ENCODE measurements at places on chromosomes 2 and 18. TPM values are rescaled to one million over a fixed set of nuclear protein-coding genes. Genes with fewer than 3 reads are reported as not detected.

Gene ITPRIPL1
- 1.4 TPM for total RNA-seq

Gene ASPRV1
- 0.55 TPM for total RNA-seq

DNA sequence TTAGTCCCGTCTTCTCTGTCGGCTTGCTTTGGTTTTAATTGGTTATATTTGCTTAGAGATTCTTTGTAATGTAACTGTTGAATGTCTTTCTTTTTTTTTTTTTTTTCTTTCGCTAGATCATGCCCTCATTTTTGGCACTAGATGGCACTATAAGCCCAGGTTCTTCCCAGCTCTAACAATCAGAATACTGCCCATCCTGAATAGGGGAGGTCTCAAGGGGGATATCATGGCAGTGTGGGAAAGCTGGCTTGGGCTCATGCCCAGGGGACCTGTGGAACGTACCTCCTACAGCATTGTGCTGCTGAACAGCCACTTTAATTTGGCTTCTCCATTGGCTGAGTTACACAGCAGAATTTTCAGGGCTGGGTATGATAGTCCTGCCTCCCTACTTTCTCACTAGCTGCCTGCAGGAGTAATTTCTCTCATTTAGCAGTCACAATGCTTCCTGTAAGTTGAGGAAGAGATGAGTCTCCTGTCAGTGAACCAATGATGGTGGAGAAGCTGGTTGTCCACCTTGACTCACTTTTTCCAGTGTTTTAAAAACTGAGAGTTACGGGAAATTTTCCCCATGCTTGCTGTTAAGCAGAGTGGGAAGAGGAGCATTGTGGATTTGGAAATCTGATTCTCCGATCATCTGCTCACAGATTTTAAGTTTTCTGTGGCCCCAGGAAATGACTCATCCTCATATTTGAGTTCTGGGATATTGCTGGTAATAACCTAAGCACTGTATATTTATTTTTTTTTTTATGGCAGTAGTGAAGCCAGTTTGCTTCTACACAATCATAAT, 47.2 kb downstream of the RAD51AP2 start:
- peak; percentile 13 for DNase-seq

DNA sequence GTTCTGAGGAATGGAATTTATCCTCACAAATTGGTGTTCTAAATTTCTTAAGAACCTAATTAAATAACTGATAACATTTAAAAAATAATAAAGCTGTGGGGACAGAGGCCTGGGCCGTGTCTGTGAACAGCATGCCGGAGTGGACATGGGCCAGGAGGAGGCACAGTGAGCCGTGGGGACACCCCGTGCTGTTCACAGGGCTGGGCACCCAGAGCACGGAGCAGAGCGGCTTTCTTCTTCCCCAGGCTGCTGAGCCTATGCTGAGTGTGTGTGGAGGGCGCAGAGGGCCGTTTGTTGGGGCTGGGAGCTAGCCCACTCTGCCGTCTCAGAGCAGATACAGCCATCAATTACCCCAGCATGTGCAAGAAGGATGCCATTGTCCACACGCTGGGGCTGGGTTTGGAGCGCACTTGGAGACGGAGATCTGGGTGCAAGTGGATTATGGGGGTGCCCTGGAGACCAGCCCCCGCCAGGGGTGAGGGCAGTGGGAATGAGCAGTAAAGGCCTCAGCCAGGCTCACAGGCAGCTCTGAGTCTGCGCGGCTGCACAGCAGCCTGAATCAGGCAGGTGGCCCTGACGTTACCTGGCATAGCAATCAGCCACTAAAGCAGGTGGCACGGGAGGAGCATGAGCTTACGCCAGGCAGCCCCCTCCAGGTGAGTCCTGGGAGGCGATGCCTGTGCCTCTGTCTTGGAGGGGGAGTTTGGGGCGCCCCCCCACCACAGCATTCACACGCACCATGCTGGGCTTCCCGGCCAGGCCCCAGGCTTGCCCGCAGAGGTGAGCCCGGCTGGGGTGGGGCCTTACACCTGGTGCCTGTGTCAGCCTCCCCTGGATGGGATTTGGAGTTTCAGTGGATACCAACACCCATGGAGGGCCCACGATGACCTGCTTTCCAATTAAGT, 52.1 kb upstream of the SLC66A3 start:
- no peak for DNase-seq

Gene ANKRD30BL
- not detected for total RNA-seq

Gene ANKRD30B
- total RNA-seq, result 0.34 TPM

- no peak for DNase-seq
These were observed 75.0 kb upstream of the LYPD6B start for GRCh38 chr2:148963461-148963860.

Gene BOLL
- total RNA-seq, result not detected

- no peak for DNase-seq
These were observed 155.2 kb downstream of the AFF3 start for GRCh38 chr2:99987160-99987559.

Gene CDK15
- 1.4 TPM for total RNA-seq

DNA sequence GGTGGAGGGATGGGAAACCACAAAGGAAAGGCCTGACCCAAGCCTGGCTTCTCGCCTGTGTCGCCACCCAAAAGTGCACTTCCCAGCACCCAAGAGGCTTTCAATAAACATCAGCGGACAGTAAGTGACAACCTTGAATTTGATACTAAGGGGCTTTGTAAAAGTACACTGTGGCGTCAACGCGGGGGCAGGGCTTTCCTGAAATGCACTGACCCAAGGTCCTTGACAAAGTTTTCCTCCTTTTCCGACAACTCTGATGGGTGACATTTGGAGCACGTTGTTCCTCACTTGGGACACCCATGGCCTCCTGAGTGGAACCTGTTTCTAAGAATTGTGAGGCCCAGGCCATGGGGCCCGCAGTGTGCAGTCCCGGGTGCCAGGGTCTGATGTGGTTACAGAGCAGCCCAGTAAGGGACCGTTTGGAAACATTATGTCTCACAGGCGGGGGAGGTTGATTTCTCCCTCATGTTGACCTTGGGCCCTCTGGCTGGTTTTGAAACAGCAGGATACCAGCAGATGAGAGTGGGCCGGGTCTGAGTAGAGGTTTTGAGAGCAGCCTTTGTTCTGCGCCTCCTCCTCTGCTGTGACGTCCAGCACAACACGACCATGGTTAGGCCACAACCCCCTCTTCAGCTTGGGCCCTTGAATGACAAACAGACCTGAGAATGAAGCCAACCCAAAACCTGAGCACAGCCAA, 2.8 kb upstream of the ZBTB14 start:
- no peak for DNase-seq

Gene GPR45
- not detected for total RNA-seq

DNA sequence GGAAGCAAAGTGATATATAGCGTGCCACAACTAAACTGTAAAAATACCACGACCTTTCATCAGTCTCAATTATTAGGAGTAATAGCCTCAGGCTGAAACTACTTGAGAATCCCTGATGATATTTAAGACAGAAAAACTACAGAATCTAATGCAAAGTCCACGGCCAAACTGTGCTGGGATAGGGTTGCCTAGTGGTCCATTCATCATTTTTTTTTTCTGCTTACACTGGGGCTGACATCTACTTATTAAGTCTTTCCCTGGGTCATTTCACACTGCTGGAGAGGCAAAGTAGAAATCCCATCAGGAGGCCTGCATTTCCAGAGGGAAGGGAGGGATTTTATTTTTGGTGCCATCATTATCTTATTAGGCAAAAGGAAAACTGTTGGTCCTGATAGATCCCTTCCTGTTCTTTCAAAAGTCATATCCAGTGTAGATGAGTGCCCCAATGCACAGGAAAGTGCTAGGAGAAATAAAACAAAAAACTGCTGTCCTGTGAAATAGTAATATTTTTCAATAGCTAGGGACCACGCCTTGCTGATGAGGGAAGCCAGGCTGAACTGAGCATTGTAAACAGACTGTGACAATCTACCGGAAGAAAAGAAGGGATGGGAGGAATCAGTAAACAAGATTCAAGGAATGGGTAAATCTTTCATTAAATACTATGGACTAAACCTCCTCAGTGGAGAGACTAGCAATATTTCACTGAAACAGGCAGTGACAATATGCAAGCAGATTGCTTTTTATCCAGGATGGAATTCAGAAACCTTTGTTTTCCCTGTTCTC, 644.3 kb downstream of the IRS1 start:
- no peak for DNase-seq

Gene PER2
- 22.6 TPM for total RNA-seq

Gene DCDC2C
- not detected for total RNA-seq

Gene CMPK2
- total RNA-seq, result 15.8 TPM

- no peak for DNase-seq
These were observed 226.2 kb downstream of the PIEZO2 start for GRCh38 chr18:10923141-10923540.

DNA sequence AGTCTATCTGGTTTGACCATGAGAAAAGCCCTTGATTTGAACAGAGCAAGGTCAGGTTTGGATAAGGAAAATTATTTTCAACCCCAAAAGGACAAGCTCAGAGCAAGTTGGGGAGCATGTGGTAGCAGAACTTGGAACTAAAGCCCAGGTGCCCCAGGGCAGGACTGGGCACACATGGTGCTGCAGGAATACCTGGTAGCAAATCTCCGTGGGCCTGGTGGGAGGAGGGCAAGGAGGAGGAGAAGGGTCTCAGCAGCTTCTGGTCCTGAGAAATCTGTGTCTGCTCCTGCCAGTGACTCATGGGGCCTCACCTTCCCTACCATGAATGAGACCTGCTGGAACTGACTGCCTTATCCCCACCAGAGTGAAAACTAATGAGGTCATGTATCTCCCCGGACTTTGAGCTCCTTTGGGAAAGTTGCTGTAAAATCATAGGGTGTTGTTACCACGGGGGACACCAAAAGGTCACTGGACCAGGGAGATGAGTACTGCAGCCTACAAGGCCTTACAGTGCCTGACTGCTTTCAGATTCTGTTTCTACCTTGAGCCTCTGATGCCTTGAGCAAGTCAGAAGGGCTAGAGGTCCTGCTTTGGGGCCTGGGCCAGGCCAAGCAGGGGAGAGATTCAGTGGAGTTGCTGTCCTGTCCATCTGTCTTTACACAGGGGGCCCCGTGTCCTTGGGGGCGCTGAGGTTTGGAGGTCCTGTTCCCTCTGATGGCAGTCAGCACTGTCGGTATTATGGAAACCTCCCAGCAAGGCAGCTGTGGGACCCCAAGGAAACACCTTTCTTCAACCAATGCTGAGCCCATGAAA, 304.0 kb downstream of the MYCN start:
- no peak for DNase-seq

DNA sequence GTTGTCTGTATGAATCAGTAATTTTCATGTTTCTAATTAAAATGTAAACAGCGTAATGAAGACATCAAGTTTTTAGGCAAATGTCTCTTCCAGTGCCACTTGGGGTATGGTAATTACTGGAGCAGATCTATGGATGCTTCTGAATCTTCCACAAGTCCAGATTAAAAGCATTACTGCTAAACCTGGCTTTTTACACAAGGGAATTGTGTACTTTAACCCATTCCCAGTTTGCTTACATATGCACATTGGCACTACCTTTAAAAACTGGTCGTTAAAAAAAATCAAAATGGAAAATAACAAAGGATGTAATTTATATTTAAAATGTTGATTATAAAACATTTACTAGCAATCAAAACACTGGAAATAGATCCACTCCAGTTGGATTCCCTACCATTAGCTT, 19.7 kb downstream of the FIGN start:
- DNase-seq, result no peak

DNA sequence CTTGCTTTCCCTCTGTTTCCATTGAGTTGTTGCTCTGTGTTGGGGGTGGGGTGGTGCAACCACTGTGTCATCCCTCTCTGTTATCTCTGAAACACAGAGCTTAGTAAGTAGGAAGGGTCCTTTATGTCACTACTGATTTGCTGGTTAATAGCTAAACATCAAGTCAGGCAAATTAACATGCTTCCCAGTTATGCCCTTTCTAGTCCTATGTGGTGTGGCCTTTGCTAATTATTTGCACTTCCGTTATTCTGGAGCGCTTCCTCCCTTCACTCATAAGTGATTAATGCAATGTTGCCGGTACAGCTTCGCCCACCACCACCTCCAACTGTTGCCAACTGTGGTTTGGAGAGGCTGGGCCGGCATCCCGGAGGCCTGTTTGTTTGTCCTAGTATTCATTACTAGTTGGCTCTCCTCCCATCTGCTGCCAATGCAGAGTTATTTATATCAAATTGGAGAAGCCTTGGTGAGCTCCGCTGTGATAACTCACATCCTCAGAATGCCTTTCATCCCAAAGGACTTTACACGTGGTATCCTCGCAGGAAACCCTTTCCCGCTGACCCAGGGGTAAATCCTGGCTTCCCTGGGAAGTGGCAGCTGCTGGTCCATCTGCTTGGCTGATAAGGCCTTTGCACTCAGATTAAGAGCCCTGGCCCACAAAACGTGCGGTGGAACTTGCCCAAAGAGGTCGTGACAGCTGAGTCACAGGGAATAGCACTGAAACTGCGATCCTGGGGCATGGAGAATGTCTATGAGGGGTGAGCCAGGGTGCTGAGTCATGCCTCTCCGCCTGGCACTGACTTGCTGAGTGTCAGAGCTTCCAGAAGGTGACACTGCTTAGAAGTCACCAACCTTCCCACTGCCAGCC, 72.0 kb upstream of the ZCCHC2 start:
- no peak for DNase-seq

DNA sequence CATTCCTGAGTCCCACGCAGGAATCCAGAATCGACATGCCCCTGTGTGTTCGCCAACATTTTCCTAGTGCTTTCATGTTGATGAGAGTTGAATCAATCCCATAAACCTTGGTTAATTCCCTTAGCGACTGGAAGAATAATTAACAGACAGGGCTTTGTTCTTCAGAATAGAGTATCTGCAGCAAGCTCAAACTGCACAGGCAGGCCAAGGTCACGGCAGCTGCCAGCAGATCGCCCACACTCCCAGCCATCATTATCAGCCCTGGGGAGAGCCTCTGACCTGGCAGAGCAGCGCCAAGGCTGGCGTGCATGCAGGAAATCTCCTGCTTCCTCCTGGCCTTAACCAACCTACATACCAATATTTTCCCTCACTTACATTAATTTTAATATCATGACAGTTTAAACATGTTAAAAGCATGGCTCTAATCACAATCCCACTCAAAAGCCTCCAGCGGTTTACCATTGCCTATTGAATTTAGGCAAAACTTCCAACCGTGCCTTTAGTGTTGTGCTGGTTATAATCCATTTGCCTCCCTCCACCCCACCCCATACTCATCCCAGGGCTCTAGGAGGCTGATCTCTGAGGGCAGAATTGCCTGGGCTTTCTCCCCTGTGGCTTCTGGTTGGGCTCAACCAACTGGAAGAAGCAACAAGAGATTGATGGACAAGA, 46.8 kb upstream of the NCK2 start:
- peak; percentile 34 for DNase-seq

- no peak for DNase-seq
These were observed 141.1 kb downstream of the SP100 start for GRCh38 chr2:230557065-230557464.

DNA sequence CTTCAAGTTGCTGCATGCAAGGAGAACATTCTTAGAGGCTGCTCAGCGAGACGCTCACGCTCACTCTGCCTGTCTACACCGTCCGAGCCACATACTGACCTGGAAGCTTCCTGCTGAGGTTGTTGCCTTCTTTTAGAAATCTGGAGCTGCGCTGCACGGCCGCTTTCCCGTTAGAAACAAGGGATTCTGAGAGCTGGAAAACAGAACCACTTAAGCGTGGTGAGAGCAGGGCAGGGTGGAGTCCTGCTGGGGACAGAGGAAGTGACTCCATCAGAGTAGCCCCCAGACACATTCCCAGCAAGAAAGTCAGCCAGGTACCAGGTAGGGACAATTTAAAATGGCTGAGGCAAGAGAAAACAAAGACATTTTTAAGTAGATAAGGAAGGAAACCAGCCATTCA, 135.2 kb downstream of the LAMA1 start:
- no peak for DNase-seq

Gene MC4R
- not detected for total RNA-seq

All from mucosa of descending colon (tissue), 3 donors.